ENCODE measurements at places on chromosomes 5 and 9.

DNA sequence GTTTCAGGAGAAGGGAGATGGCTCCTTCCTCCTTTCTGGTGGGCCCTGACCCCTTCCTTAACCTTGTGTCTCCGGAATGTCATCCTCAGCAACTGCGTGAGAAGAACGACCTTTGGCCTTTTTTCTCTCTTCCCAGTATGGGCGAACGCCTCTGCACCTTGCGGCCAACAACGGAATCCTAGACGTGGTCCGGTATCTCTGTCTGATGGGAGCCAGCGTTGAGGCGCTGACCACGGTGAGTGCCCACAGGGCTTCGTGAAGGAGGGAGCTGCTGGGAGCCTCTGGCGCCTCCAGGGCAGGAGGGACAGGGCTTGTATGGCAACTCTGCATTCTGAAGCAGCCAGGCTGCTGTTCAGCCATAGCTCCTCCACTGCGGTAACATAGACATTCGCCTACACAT is 68.0 kb upstream of the CTSL start:
- no peak for DNase-seq

- no peak for DNase-seq
Measured at GRCh38 chr5:145489516-145489915, 345.6 kb downstream of the PRELID2 start.

DNA sequence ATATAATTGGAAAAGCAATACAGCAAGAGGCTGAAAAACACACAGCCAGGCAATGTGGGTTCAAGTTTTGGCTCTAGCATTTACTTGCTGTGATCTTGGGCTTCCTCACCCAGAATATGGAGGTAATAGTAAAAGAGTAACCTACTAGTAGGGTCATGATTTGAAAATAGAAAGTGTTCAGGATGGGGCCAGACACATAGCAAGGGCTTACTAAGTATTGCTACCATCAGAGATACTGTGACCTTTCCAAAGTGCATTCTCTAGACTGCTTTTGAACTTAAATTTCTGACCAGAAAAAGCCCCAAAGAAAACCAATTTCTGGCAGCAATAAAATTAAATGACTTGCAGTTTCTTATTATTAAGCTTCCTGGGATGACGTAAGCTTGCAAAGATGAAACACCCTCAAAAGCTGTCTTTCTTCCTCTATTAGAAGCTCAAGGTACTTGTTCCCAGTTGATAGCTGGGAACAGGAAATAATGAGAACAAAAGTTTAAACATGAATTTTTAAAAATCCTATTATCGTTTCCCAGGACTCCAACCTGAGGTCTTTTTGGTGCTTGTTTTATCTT is 20.3 kb downstream of the SLC45A2 start:
- DNase-seq: no peak

- no peak for DNase-seq
Measured at GRCh38 chr5:9056046-9056445, 489.8 kb downstream of the SEMA5A start.

DNA sequence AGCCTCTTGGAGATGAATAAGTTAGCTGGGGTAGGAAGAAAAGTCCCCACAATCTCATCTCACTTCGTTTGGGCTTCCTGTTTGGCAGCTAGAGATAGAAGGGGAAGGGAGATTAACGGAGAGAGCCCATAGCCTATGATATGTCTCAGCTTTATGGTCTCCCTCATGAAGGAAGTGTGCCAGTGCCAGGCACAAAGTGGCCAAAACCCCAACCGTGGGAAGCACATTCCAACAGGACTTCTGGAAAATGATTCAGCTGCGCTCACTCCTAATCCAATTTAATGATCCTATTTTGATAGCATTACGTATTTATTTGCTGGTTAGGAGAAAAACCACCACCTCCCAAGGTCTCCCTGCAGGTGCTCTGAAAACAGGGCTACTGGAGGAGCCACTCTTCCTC is 303.1 kb upstream of the CLINT1 start:
- DNase-seq: no peak

- no peak for DNase-seq
Measured at GRCh38 chr9:82034956-82035731, 46.6 kb downstream of the SPATA31D1 start.

DNA sequence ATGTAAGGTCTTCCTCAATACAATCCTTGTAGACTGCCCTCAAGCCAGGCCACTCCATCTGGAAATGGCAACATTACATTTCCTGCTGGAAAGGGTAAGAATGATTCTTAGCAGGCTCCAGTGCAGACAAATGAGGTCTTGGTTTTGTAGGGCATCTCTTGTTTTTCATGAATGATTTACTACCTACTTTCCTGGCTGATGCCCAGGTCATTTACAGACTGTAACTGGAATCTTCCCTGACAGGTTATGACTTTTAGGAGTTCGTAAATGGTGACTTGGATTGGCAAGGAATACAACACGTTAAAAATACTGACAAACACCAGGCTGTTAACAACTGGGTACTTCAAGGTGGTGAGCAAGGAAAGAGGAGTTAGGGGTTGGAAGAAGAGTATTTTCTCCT is 510.5 kb upstream of the TNC start:
- DNase-seq: no peak

GRCh38 chr5:107769519-107769918 is 98.8 kb upstream of the EFNA5 start:
- no peak for DNase-seq

DNA sequence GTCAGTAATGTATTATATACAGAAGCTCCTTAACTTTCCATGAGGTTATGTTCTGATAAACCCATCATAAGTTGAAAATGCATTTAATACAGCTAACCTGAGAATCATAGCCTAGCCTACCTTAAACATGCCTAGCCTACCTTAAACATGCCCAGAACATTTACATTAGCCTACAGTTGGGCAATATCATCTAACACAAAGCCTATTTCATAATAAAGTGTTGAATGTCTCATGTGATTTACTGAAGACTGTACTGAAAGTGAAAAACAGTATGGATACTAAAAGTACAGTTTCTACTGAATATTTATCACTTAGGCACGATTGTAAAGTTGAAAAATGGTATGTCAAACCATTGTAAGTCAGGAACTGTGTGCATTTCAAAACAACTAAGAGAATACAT is 1.6 kb downstream of the GM2A start:
- DNase-seq: no peak

- no peak for DNase-seq
Measured at GRCh38 chr5:83099001-83099400, 21.7 kb downstream of the XRCC4 start.

DNA sequence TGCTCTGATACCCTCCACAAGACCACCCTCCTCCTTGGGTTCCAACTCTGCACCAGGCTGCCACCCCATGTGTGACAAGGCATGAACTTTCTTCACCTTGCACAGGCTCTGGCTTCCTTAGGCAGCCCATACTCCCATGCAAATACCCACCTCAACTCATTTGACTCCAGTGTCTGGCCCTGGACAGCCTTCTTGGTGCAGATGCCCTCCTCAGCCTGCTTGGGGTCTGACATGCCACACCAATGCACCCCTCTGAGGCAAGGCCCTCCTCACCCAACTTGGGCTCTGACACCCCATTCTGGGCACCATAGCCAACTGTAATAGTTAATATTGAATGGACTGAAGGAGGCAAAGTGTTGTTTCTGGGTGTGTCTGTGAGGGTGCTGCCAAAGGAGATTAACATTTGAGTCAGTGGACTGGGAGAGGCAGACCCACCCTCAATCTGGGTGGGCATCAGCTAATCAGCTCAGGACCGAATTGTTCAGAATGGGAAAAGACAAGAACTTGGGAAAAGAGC is 115.0 kb upstream of the EPB41L4A start:
- no peak for DNase-seq

Measured in activated naive CD4-positive, alpha-beta T cell (primary cell).